ENCODE measurements at places on chromosomes 16 and 17.

DNA sequence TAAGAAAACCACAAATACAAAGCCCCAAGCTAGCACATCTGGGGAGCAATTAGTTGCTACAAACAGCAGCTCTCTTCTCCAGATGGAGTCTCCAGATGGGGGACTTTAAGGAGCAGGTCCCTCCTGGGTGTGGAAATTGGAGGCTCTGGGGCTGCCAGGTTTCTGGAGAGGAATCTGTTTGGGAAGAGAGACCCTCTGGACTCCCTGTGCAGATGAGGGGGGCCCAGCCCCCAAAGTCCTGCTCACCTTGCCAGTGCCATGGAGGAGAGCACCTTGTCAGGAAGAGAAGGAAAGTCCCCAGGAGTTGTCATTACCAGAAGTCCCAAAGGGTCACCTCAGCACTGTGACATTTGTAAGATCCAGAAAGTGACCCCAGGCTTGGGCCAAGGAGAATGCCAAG, 14.8 kb downstream of the TEKT5 start:
- DNase-seq: no peak

DNA sequence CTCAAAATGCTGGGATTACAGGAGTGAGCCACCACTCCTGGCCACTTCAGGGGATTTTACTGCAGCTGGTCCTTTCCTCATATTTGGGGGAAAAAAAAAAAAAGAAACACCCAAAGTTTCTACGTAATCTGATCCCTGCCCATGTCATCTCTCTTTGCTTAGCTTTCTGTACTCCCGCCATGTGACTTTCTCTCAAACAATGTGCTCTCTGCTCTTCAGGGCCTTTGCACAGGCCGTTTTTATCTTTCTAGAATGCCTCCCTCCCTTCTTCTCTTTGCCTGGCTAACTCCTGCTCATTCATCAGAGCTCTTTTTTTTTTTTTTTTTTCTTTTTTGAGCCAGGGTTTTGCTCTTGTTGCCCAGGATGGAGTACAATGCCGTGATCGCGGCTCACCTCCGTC, 4.9 kb upstream of the HDAC5 start:
- DNase-seq: no peak

DNA sequence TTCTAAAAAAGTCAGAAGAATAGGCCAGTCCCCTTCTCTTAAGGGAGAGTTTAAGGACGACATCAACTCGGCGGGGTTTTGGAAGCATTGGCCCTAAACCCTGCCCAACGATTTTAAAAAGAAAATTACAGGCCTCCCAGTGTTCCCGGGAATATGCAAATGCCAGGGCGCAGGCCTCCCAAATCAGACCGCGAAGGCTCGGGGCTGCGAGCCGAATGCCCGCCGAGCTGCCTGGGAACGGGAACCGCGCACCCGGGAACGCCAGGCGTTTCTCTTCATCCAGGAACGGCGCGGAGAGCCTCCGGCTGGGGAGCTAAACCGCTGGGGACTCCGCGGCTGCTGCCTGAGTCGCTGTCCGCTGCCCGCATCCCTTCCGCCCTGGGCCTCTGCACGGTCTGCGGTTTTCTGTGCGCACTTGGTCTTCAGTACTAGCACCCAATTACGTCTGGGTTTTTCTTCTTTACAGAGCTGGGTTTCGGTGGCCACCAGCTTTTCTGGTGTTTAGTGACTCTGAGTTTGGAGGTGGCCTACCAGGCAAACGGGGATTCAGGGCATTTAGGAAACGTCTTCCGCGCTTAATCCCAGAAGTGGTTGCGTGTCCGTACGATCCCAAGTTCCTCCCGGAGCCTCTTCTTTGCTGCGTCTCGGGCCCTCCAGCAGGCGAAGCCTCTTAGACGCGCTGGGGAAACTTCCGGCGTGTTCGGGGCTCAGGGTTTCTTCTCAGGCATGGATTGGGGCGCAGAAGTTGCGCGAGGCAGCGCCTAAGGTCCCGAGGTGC, 5.7 kb downstream of the IRX5 start:
- DNase-seq: no peak

GRCh38 chr16:89256651-89257254, 39.2 kb downstream of the ZNF778 start:
- peak; percentile 75 for DNase-seq

DNA sequence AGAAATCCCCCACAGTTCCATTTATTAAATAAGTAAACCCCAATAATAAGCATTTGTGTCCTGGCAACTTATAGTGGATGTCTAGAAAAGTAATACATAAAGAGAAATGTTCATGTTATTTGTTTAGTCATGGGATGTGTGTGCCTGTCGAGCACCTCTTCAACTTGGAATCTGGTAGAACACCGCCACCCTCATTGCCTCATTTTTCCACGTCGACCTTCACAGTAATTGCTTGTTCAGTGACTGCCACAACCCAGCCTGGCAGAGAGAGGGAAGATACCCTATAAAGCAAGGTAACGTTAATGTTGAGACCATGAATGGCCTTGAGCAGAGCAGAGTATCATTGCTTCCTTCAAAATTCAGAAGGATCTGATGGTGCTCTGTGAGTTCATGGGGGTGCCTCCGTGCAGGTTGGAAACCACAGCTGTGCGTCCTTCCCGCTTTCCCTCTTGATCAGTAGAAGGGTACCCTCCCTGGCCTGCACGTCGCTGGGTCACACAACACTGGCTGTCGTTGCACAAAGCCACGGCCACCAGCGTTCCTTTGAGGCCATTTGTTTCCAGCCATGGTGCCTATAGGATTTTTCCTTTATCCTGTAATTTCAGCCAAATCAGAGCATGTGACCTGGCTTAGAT, 3.7 kb upstream of the DNASE1 start:
- DNase-seq: no peak

- no peak for DNase-seq
Measured at GRCh38 chr16:89417352-89417751, 73.0 kb downstream of the ANKRD11 start.

DNA sequence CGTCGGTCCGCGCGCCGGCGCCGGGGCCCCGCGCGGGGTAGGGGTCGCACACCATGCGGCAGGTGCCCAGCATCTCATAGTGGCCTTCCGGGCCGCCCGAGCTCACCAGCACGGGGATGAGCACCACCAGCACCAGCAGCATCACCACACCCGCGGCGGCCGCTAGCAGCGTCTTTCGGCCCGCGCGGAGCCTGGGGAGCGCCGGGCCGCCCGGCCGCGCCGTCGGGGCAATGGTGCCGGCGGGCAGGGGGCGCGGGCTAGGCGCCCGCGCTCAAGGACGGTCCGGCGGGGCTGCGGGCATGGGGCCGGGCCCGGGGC, 237 bp downstream of the C1QL1 start:
- no peak for DNase-seq

DNA sequence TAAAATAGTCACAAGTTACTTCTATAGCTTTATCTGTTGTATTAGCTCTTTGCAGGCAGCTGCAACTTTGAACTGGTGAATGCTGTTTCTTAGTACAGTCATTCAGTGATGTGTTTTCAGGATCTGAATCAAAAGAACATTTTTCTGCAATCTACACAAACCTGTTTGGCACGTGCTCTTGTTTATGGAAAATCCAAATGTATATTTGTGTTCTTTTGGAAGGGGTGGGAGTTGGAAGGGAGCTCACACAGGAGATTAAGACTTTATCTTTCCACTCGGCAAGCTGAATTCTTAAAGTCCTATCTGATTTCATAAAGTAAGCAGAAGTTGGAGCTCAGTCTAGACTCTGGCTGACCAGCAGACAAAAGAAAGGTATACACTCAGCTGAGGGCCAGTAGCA, 300.2 kb downstream of the MAP2K6 start:
- DNase-seq: no peak

- no peak for DNase-seq
Measured at GRCh38 chr17:71023249-71024030, 854.1 kb downstream of the KCNJ2 start.

GRCh38 chr17:66691644-66692420, 143.1 kb upstream of the CACNG5 start:
- DNase-seq: no peak

GRCh38 chr16:83363521-83363920, 444.3 kb upstream of the HSBP1 start:
- no peak for DNase-seq

DNA sequence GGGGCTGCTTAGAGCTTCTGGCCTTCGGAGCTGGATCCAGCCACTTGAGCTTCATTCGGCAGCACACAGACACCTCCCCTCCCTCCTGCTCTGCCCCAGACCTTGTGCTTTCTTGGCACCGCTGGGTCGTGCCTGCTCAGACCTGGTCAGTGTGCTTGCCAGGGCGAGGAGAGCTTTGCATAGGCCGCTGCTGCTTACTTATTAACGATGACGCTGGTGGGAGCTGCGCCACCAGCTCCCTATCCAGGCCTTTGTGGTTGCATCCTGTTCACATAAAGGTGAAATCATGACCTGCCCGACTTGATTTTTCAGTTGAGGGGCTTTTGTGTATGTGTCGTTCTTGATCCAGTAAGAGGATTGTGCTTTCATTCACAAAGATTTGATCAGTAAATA, 101.1 kb downstream of the MSI2 start:
- DNase-seq: no peak

GRCh38 chr17:75814900-75815373, 29.3 kb downstream of the UNC13D start:
- DNase-seq: no peak

GRCh38 chr17:29019475-29020181, 13.8 kb upstream of the SEZ6 start:
- DNase-seq: no peak

DNA sequence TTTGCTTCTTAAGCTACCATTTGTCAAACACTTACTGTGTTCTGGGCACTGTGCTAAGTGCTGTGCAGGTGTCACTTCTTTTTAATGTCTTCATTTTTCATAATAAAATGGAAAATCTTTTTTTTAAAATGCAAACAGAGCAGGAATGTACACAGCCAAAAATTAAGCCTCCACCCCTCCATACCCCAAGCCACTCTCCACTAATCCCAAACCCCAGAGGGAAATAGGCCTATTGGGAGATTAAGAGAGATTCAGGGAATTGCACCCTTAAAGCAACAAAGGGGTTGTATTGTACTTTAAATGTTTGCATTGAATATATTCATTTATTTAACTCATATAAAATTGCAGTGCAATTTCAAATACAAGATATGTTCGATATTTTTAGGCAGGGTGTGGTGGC, 28.6 kb upstream of the GAN start:
- DNase-seq: no peak

DNA sequence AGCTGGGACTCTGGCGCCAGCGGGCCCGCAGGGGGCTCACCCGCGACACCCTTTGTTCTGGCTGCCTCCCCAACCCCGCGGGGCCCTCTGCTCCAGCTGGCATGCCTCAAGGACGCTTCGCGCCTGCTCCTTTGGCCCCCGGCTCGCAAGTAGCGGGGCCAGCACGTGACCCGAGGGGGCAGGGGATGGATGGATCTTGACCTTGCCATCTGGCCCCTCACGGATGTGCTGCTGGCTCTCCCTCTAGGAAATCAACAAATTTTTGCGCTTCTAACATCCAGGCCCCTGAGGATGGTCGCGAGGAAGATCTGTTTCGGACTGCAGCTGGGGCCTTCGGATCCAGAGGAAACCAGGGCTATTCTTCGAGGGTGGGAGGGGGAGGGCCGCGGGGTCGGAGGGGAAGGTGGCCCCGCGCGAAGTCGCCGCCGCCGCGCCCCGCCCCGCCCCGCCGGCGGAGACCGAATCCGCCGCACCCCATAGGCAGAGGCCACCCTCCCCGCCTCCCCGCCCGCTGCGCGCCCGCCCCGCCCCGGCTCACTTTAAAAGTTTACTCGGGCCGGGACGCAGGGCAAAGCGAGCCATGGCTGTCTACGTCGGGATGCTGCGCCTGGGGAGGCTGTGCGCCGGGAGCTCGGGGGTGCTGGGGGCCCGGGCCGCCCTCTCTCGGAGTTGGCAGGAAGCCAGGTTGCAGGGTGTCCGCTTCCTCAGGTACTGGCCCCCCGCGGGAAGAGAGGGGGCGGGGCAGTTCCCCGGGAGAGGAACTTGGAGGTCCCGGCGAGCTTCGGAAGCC, at the start of gene ACSF2:
ACSF2 (plus strand) TSS at position 537 of the 790 bp plus-strand sequence; CDS start at position 581, 44 bp downstream.
- peak; percentile 66 for DNase-seq

- no peak for DNase-seq
Measured at GRCh38 chr17:68972119-68972704, 17.0 kb upstream of the ABCA8 start.
